SK-N-DZ (cell line): ENCODE measurements at places on chromosomes 5 and 9.

DNA sequence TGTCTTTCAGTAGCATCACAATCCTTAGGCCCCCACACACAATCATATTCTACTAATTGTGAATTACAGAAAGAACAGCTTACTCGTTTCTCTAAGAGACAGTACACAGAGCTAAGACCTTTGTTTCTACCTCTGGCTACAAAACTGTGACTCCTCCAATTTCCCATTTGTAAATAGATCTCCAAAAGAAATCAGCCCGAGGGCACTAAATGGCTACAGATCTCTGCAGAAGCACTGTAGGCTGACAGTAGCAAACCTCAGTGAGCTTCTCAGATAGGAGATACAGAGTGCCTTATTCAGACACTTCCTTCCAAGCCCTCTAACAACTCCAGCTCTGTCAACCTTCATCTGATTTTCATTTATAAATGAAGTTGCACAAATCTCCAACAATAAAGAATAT, 51.0 kb downstream of the EFNA5 start:
- DNase-seq: no peak

DNA sequence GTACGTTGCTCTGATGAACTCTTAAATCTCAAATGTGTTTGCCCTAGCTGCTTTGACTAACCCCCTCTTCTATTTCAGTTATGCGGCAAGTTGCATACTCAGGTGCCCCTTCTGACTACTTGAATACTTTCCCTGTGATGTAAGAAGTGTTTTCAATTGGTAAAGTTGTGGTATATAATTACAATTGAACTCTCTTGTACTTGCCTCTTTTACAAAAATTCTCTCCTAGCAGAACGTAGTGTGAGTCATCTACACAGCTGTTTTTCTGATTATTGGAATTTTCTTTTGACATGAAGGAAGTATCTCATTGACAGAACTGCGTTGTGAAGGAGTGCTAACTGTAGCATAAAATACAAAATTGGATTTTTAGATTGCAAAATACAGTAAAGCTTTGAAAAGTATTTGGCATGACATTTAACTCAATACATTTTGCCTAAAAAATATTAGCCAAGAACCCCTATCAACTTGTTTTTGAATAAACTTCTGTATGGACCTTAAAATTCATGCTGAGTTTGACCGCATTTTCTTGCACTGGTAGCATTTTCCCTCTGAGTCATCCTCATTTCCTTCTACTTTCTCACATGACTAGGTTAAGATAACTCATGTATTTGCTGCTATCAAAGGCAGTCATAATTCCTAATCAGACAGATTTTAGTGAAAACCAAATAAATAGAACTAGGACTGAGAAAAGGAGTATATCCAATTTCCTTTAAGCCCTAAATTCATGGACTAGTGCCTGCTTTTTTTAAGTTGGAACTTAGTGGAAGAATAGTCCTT, 6.3 kb downstream of the CRHBP start:
- no peak for DNase-seq

DNA sequence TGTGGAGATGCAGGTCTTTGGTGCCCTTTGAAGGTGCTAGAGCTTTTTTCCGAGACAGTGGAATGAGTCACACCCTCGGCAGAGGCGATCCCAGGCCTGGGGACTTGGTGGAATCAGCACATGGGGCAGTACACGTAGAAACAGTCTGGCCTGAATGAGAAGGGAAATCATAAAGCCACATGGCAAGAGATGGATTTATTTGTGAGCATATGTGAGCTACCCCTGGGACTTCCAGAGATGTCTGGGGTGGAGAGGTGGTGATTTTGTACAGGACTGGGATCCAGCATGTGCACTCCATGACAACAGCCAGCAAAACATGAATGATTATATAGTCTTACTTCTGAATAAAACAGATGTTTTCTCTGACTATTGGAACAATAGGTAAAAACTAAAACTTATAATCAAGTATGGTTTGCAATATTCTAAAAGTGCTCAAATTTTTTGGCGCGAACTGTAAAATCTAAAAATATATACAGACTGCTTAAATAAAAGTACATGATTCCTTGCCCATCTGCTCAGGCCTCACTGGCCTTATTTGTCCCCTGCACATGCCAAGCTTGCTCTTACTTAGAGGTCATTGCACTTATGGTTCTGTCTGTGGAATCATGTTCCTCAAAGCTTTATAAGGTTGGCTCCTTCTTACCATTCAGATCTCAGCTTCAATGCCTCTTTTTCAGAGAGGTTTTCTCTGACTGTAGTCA, 54.7 kb upstream of the SMARCA2 start:
- no peak for DNase-seq

DNA sequence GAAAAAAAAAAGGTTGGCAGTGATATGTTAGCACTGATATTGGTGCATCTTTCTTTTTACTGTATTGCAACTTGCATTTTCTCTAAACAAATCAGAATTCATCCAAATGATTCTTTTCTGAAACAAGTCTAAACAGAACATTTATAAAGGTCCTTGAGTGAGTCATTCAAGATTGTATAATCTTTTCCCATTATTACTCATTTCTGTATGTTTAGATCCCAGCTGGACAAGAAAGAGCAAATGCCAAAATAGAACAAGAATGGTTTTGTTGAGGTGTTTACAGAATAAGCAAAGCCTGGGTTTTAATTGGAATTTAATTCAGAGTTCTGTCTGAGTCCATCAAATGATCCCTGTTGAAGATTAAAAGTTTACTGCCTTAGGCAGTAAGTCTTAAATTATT, 112.3 kb downstream of the VCAN start:
- DNase-seq: no peak

DNA sequence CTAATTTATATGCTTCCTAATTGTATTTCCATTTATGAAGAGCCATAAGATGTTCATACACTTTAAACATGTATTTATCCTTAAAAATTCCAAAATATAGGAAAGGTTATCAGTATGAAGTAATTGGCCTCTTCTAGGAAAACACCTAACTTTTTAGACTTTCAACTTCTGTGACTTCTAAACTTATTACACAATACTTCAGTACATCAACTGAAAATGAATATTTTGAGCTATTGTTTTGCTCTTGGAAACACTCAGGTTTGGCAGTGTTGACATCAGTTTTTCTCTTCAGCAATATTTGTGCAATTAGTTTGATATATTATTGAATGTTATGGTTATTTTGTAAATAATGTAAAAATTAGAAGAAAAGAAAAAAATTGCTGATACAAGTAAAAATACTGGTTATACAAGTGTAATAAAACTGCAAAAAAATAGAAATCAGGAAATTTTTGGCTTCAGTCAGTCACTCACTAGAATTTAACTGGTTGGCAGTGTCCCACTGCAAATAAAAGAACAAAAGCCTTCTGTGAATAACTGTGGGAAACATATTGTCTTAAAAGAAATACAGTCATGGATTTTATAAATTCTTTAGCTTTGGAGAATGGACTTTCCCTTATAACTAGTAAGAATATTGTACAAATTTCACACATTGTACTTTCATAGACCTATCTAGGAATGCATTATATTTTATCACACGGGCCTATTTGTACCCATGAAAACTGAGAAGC, 635.9 kb downstream of the TLE1 start:
- DNase-seq: no peak
